CD4-positive, alpha-beta T cell treated with Interleukin-4 for 4 hours (primary cell): ENCODE measurements at places on chromosomes 6 and 20.

DNA sequence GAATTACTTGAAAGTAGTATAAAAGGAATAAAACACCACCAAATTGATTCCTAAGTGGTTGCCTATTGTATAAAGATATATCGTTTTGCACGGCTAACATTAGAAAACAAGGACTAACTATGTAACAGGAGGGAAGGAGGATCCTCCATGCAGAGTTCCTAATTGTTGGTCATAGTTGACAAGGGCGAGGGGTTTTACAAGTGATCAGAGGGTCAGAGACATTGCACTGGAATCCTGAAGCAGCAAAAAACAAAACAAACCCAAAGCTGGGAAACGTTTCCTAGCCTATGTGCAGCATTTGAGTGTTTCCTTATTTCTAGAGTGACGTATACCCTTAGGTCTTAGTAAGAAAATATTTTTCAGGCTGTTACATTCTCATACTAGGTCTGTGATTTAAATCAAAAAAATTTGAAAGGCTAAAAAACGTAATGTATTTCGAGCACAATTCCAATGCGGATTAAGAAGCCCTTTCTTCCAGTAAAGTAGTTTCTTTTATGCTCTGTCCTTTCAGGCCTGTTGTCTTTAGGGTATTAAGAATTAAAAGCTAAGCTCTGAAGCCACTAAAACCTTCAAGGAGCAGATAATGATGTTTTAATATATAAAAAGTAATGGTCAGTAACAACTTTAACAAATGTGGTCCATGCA, 373.8 kb upstream of the MMS22L start:
- DNase-seq = no peak

- DNase-seq = no peak
These were observed 47.5 kb upstream of the NHSL1 start for GRCh38 chr6:138546733-138547185.

DNA sequence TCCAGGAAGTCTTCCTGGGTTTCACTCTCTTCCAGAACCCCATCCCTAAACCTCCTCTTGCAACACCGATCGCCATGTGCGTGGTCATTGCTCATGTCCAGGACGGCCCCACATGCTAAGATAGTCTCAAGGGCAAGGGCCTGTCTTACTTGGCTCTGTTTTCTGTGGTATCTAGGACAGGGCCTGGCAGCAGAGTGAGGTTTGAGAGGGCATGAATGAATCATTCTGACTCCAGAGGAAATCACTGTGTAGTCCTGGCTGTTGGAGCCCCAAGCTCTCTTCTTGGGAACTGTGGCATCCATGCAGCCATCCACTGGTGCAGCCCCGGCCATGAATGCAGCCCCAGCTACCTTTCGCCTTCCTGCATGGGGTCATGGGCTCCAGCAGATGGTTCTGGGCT, 12.4 kb downstream of the SIRPA start:
- no peak for DNase-seq

GRCh38 chr6:109747221-109747620, 56.1 kb downstream of the FIG4 start:
- DNase-seq = no peak

GRCh38 chr6:169803271-169803811, 51.9 kb downstream of the ERMARD start:
- DNase-seq = no peak
